ENCODE measurements at places on chromosomes 6 and 20. TPM values are rescaled to one million over a fixed set of nuclear protein-coding genes. Genes with fewer than 3 reads are reported as not detected.

- H3K4me1 ChIP-seq, result no peaks in the 10 kb centered on the region
- H3K27ac ChIP-seq, result no peak overlapping the region
- no peaks in the 10 kb centered on the region for H3K27me3 ChIP-seq
- no peak overlapping the region for H3K4me3 ChIP-seq
These were observed 553.5 kb downstream of the PKHD1 start for GRCh38 chr6:51533962-51534361.

- no peak overlapping the region for H3K4me3 ChIP-seq
- DNase-seq, result no peak
- H3K4me1 ChIP-seq, result no peaks in the 10 kb centered on the region
- no peaks in the 10 kb centered on the region for H3K27me3 ChIP-seq
- H3K27ac ChIP-seq, result no peak overlapping the region
These were observed 86.3 kb downstream of the DACT2 start for GRCh38 chr6:168232989-168233874.

GRCh38 chr6:42295181-42295580, 77.5 kb upstream of the MRPS10 start:
- no peak overlapping the region for H3K27ac ChIP-seq
- no peaks in the 10 kb centered on the region for H3K27me3 ChIP-seq
- peaks cover 37% of the 10 kb centered on the region for H3K36me3 ChIP-seq
- no peak overlapping the region for H3K4me3 ChIP-seq
- no peak for DNase-seq
- no peaks in the 10 kb centered on the region for H3K4me1 ChIP-seq

Gene FLRT3
- 2.1 TPM for total RNA-seq

DNA sequence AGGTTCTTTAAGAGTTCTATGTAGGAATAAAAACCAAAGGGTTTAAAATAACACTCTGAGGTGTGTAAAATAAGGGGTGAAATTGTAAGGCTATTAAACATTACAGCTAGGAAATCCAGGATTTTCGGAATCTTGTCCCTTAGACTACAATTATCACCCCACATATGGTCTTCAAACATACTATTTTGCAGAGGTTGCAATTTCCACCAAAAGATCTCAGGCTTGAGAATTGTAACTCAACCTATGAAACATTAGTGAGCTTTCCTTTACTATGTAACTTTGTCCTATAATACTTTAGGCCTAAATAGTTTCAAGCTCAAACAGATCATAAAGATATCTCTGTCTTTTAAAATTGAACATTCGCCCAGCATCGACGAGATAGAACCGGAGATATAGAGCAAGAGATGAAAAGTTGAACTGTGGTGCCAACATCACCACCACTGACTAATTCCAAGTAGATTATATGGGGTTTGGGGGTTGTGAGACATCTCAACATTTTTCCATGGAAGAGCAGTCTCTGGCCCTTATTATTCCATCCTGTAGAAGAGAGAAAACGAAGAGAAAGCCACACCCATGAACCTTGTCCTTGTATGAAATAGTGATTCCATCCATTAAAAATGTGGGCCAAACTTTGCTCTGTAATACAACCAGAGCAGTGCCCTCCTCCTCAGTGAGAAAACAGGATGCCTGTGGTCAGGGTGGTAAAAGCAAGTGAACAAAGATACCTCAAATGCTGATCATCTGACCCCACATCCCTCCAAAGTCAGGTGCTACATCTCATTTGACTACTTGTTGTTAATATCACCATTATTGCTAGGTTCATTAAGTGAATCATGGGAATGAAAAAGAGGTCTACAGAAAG, 284.5 kb upstream of the GJE1 start:
- DNase-seq, result no peak
- no peak overlapping the region for H3K4me3 ChIP-seq
- H3K27ac ChIP-seq, result no peak overlapping the region
- H3K27me3 ChIP-seq, result no peaks in the 10 kb centered on the region
- no peaks in the 10 kb centered on the region for H3K36me3 ChIP-seq

Gene SULF2
- total RNA-seq, result 31.2 TPM

- peaks cover 10% of the 10 kb centered on the region for H3K4me1 ChIP-seq
- H3K27me3 ChIP-seq, result no peaks in the 10 kb centered on the region
- peak; percentile 87 for DNase-seq
These were observed 28.5 kb upstream of the PIM1 start for GRCh38 chr6:37141281-37142049.

GRCh38 chr6:16639684-16640480, 121.4 kb downstream of the ATXN1 start:
- H3K4me3 ChIP-seq, result no peak overlapping the region
- H3K4me1 ChIP-seq, result peaks cover 4% of the 10 kb centered on the region
- H3K27me3 ChIP-seq, result no peaks in the 10 kb centered on the region

- H3K27me3 ChIP-seq, result no peaks in the 10 kb centered on the region
- no peak overlapping the region for H3K4me3 ChIP-seq
- H3K27ac ChIP-seq, result no peak overlapping the region
- DNase-seq, result no peak
These were observed 48.9 kb upstream of the EPHA7 start for GRCh38 chr6:93468291-93468690.

Gene PPP1R14C
- 0.37 TPM for total RNA-seq

Gene EYA4
- total RNA-seq, result not detected

DNA sequence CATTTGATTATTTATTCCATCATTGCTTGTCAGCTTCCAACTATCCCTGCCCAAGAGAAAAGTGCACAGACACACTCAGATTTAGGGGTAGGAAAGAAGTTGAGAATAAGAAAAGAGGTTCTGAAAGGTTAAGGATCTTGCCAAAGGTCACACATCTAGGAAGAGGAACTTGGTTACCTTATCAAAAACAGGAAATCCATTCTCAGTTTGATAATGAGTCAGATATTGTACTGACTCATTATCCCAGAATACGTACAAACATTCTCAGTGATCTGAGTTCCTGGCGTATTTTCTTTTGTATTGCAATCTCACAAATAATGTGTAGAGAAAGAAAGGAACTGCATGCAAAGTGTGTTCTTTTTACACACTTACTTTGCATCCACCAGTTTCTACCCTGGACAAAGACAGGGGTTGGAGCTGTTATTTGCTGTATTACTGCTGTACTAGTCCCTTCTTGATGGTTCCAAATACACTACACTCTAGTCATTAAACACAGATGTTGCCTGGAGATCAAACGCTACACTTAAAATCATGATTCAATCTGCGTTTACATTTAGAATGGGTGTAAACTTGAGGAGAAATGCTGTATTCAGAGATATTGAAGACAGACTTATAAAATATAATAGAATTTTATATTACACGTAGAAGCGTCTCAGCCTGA, 545.7 kb downstream of the PRKN start:
- H3K4me3 ChIP-seq, result no peak overlapping the region
- no peak overlapping the region for H3K27ac ChIP-seq
- no peaks in the 10 kb centered on the region for H3K4me1 ChIP-seq
- no peak for DNase-seq

DNA sequence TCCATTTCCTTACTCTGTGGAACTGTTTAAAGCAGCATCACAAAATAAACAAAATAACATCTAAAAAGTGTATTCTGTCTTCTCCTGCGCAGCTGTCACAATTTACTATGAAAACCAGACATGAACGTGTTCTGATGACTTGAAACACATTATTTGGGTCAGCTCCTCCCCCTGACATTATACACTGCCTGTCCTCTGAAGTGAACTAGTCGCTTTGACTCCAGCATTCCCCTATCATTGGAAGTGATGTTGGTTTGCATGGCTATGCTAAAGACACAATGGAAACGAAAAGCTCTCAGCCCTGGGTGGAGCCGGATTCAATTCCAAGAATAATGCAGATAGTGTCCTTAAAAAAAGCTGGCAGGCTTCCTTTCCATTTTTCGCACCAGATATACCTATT, 125.9 kb downstream of the FYN start:
- peaks cover 6% of the 10 kb centered on the region for H3K36me3 ChIP-seq
- no peak for DNase-seq
- no peaks in the 10 kb centered on the region for H3K27me3 ChIP-seq
- peaks cover 24% of the 10 kb centered on the region for H3K4me1 ChIP-seq

All from H9 (cell line).